ENCODE measurements at places on chromosomes 1 and 21.

DNA sequence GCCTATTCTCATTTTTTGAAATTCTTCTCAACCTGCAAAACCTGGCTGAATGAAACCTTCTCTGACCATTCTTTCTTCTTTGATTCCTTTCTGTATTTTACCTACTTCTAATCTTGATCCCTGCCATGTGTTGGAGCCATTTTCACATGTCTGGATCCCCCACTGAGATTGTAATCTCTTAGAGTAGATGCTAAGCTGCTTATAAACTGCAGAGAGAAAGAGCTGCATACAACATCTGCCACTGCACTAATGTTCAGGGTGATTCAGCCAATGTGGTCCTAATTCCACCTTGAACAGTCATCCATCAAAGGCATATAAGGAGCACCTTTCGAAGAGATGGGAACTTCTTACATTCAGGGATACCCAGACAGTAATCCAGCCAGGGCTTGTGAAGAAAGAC is 16.2 kb upstream of the DAB1 start:
- no peak for DNase-seq

DNA sequence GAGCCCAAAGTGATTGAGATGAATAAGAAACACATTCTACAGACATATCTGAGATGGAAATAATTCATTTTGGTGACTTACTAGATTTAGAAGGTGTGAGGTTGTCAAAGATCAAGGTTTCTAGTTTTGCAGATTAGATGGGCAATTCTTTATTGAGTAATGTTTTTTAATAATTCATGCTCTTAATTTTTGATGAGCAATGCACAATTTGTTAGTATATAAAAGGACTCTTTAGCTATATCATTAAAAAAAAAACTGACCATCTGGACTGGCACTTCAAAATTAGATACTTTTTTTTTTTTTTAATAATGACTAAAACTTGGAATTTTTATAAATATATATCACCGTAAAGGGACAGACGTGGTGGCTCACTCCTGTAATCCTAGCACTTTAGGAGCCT is 63.9 kb downstream of the FMN2 start:
- no peak for DNase-seq

- no peak for DNase-seq
Measured at GRCh38 chr21:15468368-15468767, 261.4 kb upstream of the USP25 start.

GRCh38 chr1:62784509-62785365 is 805 bp downstream of the ATG4C start:
- DNase-seq: peak; percentile 47

DNA sequence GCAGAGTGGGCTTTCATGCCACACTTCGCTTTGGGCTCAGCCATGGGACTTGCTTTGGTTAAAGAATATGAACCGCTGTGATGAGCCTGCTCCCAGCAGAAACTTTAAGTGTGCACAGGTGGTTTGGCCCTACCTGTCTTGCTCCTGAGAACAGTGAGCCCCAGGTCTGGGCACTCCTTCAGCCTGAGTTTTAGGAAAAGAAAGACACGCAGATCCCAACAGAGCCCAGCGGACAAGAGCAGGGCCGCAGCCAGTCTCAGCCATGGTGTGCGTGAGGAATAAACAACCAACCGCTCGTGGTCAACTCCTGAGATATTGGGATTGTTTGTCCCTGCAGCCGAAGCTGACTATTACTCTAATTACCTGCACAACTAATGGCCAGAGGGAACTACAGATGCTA is 217.1 kb upstream of the C1orf174 start:
- DNase-seq: no peak

GRCh38 chr1:28935293-28935692 is 20.9 kb downstream of the EPB41 start:
- DNase-seq: no peak

DNA sequence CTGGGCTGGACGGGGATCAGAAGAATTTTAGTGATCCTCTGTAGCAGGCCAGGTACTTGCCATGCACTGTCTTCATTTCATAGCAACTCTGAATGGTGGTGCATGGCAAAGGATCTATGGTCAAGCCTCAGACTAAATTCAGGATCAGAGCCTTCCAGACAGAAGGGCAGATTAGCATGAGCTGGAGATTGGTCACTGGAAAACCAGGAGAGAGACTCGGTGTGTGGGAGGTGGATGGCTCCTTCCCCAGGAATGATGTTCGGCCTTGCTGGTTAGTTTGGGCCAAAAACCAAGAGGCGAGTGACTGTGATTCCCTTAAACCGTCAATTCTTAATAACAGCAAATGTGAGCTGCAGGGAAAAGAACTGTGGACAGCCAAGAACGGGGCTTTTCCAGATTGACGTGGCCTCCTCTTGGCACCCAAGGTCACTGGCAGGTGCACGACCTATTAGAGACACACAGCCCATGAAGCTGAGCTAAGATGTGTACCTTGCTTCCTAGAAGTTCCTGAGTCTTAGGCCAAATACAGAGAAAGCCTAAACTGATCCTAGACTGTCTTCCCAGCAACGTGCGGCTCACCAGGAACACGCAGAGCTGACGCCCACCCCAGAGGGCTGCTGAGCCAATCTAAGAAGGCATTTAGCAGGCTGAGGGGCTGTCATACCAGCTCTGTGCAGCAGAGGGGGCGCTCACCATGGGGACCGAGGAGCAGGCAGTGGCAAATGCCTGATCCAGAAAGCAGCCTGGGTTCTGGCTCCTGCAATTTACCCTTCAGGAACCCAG is 18.5 kb downstream of the ALDH4A1 start:
- DNase-seq: peak; percentile 57
